Right cardiac atrium (tissue), 5 donors: ENCODE measurements at places on chromosomes 5 and 9. TPM values are rescaled to one million over a fixed set of nuclear protein-coding genes. Genes with fewer than 3 reads are reported as not detected.

The PCDHA10 gene
- total RNA-seq = 0.33 TPM

The MARCHF3 gene
- 17.0 TPM for total RNA-seq

The SELENOP gene
- 178 TPM for total RNA-seq

The SLCO4C1 gene
- total RNA-seq = 0.06 TPM

The PPP3R2 gene
- total RNA-seq = not detected

The LRRC26 gene
- not detected for total RNA-seq

The SCGB3A2 gene
- not detected for total RNA-seq

The ZDHHC12 gene
- total RNA-seq = 9.2 TPM

The CIZ1 gene
- 80.6 TPM for total RNA-seq

The RHOBTB3 gene
- total RNA-seq = 106 TPM

The FST gene
- total RNA-seq = 7.1 TPM

The APBB3 gene
- total RNA-seq = 15.9 TPM

The CMYA5 gene
- 697 TPM for total RNA-seq

The RFX3 gene
- total RNA-seq = 9.9 TPM

The CRB2 gene
- 0.14 TPM for total RNA-seq

The S1PR3 gene
- 37.2 TPM for total RNA-seq

The PCDHA9 gene
- not detected for total RNA-seq

The PCSK1 gene
- total RNA-seq = 1.4 TPM

The OBP2B gene
- total RNA-seq = not detected

The ROR2 gene
- total RNA-seq = 38.9 TPM

The MUSK gene
- 6.4 TPM for total RNA-seq

The NSMF gene
- total RNA-seq = 12.4 TPM

The FBLL1 gene
- total RNA-seq = not detected

The WNT8A gene
- not detected for total RNA-seq

The PLPPR1 gene
- total RNA-seq = not detected

The SOHLH1 gene
- not detected for total RNA-seq

The BRD3 gene
- total RNA-seq = 32.7 TPM

The RAD23B gene
- 90.2 TPM for total RNA-seq

The ENTPD2 gene
- 1.6 TPM for total RNA-seq

The ZNG1F gene
- 2.0 TPM for total RNA-seq
